G401 (cell line): ENCODE measurements at places on chromosomes 11 and 22. TPM values are rescaled to one million over a fixed set of nuclear protein-coding genes. Genes with fewer than 3 reads are reported as not detected.
A peak's percentile ranks its signal among the peaks of the same experiment; 100 is the strongest.

DNA sequence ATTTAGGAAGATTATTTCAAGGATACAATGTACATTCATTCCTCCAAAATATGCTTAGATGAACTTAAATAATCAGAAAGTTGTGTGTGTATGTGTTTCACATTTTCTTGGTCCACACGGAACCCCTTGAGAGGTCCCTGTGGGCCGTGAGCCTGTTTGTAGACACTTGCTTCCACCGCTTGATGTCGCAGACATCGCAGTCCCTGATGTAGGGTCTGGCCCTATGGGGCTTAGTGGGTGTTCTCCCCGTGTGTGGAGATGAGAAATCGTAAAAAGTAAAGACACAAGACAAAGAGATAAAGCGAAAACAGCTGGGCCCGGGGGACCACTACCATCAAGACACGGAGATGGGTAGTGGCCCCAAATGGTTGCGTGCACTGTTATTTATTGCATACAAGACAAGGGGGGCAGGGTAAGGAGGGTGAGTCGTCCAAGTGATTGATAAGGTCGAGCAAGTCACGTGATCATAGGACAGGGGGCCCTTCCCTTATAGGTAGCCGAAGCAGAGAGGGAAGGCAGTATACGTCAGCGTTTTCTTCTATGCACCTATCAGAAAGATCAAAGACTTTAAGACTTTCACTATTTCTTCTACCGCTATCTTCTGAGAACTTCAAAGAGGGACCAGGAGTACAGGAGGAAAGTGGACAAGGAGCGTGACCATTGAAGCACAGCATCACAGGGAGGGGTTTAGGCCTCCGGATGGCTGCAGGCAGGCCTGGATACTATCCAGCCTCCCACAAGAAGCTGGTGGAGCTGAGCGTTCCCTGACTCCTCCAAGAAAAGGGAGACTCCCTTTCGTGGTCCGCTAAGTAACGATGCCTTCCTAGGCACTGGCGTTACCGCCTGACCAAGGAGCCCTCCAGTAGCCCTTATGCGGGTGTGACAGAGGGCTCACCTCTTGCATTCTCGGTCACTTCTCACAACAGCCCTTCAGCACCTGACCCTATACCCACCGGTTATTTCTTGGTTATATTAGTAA lies 1.2 kb upstream of the APOBEC3C start:
- no peak for DNase-seq

GRCh38 chr11:104352036-104352435 lies 188.1 kb upstream of the PDGFD start:
- DNase-seq = no peak

DNA sequence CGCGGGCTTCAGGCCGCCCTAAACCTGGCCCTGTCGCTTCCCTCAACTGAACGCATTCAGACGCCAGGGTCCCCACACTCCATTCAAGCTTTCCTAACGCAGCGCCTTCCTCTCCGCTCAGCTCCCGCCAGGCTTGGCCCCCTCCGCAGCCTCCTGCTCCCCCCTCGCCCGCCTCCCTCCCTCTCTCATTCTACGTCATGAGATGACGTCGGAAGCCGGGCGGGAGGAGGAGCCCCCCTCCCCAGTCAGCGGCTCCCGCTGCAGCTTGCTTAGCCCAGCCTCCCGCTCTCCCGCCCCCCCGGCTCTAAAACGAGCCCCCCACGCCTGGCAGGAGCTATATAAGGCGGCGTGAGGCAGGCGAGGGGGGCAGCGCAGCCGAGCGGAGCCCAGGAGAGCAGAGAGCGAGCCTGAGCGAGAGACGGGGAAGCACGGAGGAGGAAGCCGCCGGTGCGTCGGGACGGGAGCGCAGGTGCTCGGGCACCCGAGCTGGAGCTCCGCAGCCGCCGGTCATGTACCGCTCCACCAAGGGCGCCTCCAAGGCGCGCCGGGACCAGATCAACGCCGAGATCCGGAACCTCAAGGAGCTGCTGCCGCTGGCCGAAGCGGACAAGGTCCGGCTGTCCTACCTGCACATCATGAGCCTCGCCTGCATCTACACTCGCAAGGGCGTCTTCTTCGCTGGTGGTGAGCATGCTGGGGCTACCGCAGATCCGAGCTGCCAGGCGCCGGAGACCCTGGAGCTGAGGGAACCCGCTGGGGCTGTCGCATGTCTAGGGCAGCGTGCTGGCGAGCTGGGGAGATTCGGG lies at the start of gene NPAS4:
Gene NPAS4 (plus strand): TSS at position 365 of the 806 bp plus-strand sequence. CDS start 145 bp downstream, at position 510.
- peak; percentile 89 for DNase-seq

- no peak for DNase-seq
Measured at GRCh38 chr11:106477776-106478175, 400.3 kb downstream of the AASDHPPT start.

DNA sequence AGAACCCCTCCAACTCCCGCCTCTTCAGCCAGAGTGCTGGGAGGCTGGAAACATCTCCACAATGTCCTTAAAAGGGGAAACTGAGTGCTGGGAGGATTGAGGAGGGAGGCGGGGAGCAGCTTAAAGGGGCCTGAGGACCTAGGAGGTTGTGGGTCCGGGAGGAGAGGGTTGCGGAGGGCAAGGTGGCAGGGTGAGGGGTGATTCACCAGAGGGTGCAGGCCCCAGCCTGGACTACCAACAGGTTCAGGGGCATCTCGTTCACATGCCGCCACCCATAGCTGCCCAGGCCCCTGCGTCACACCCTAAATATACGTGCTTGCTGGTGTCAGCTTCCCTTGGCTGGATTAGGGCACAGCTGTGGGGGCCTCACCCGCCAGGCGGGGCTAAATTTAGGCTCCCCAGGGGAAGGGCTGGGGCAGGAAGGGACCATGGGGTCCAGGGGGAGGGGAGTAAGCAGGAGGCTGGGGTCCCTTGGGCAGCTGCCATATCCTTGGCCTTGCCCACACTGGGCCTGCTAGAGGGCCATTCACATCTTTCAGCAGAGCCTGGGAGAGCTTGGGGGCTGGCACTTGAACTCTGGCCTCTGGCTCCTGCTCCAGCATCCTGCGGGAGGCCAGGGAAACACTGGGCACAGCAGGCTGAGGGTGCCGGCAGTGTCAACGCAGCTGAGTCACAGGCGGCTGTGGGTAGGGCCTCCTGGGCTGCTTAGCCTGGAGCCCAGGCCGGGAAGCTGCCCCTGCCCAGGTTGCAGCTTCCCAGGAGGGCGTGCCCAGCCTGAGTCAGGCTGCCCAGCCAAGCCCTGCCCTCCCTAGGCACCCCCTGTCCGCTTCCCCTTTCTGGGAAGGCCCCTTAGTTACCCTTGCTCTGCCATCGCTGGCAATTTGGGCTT lies 1.3 kb downstream of the EHBP1L1 start:
- no peak for DNase-seq

DNA sequence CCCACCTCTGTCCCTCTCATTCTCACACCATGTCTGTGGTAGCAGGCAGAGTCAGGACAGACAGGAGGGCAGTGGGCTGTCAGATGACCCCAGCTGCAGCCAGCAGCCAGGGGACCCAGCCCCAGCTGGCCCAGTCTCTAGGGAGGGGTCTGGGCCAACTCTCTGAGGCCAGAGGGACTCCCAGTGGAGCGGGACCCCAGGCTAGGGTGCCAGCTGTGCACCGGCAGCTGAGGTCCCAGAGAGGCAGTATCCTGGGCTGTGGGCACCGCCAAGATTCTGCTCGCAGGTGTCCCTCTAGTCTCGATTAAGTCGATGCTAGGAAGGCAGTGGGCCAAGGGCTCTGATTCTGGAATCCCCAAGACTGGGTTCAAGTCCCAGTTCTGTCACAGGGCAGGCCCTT lies 16.7 kb upstream of the FADD start:
- no peak for DNase-seq

- DNase-seq = no peak
Measured at GRCh38 chr22:21446128-21446826, 20.9 kb upstream of the TMEM191C start.

GRCh38 chr11:78085972-78086371 lies 6.3 kb upstream of the NDUFC2 start:
- no peak for DNase-seq

DNA sequence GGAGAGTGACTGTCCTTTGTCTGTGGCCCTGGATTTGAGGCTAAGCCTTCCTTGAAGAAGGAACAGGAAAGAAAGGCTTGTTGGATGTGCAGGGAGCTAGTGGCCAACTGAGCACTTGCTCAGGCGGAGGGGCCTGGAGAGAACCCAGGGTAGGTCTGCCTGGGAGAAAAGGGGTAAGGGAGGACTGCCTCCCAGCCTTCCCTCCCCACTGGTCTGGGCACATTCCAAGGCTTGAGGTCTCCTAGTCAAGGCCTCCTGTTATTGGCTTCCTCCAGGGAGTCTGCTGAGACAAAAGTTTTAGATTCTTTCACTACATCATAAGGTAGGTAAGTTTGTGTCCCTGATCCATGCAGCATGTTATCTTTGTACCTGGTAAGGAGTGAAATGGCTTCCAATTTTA lies 15.2 kb downstream of the KCNQ1OT1 start:
- DNase-seq = no peak

DNA sequence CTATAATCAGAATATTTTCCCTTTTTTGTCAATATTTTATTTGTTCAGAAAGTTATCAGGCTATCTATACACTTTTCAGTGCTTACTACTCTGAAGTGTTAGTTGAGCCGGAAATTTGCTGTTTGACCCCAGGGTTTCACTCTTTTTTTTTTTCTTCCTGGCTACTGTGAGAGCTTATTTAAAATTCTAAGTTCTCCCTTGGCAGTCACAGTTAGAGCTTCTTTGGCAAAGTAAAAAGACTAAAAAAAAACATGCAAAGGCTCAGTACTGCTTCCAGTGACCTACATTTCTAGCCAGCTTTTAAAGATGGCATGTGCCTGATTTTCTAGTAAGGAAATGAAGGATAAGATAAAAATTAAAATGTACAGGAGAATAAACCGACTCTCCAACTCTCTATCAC lies 48.4 kb downstream of the ELP4 start:
- DNase-seq = peak; percentile 79

DNA sequence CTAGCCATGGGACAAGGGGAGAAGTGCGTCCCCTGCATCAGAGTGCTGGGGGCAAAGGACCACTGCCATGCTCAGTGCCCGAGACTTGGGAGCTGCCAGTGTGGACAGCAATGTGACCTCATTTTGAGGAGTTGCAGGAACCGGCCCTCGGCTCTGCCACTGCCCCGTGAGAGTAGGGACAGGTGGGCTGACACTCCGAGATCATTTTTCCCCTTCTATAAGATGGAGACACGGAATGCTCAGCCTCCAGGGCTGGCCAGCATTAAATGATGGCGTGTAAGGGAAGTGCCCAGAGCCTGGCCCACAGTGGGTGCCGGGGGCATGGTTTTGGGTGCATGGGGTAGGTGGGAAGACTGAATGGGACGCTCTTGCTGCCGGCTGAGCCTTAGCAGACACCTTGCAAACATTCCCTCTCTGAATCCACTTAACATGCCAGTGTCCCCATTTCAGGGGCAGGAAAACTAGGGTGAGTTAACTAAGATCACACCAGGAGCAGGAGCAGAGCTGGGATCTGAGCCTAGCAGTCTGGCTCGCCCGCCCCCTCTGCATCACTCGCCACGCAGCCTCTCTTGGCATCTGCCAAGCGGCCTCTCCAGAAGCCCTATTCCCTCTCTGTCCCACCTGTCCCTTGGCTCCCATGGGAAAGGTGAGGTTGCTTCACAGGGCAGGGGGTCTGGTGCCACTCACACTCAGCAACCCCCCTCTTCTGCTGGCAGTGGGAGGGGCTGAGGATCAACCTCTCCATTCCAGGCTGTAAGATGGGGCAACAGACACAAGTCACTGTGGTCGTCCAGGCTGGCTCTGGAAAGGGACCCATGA lies 13.6 kb downstream of the NPTXR start:
- DNase-seq = peak; percentile 56

- no peak for DNase-seq
Measured at GRCh38 chr22:35893698-35894097, 134.9 kb downstream of the RBFOX2 start.

- no peak for DNase-seq
Measured at GRCh38 chr11:7089328-7090251, 792 bp downstream of the RBMXL2 start.

- no peak for DNase-seq
Measured at GRCh38 chr11:24400059-24400665, 96.7 kb upstream of the LUZP2 start.

- DNase-seq = no peak
Measured at GRCh38 chr11:15336021-15336420, 221.3 kb downstream of the INSC start.

DNA sequence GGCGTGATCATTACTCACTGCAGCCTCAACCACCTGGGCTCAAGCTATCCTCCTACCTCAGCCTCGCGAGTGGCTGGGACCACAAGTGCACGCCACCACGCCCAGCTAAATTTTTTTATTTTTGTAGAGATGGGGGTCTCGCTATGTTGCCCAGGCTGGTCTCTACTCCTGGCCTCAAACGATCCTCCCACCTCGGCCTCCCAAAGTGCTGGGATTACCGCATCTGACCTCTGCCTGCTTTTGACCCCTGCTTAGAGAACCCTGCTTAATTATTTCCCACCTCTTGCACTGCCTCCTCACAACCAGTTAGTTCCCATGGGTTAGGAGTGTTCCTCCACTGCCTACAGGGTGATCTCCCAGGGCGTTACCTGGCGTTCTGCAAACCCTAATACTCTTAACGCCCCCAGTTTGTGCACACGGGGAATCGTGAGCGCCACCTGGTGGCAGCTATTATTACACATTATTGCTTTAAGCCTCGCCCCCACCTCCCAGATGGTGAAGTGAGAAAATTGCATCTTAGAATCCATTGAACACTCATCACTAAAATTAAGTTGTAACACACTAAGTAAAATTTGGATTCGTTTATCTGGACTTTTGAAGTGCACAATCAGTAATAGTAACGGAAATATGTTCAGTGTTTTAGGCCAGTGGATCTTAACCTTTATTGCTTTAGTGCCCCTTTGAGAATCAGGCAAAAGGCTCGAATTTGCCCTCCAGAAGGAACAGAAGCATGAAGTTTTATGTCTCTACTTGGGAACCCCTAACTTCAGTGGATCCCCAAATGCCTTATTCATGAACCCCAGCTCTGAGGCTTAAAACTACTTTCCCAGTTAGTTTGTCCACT lies 61.4 kb upstream of the ASPHD2 start:
- DNase-seq = peak; percentile 51

Gene HTATIP2
- total RNA-seq = not detected in 2 replicates

Gene IFITM10
- not detected in 2 replicates for total RNA-seq

Gene YPEL1
- total RNA-seq = 0.14 and 0.62 TPM in 2 replicates

Gene RIBC2
- 0.49 and 6.6 TPM in 2 replicates for total RNA-seq

Gene SLC1A2
- 0.14 TPM in 1 of 2 replicates, not detected in the other for total RNA-seq

Gene TTC28
- total RNA-seq = 7.6 and 12.2 TPM in 2 replicates

Gene MS4A6A
- total RNA-seq = not detected in 2 replicates

Gene PKDREJ
- total RNA-seq = not detected in 2 replicates

Gene GLYATL1
- not detected in 2 replicates for total RNA-seq

Gene PRR5L
- 1.8 TPM in 1 of 2 replicates, not detected in the other for total RNA-seq

Gene NDUFA6
- 99.5 and 129 TPM in 2 replicates for total RNA-seq

Gene SCN2B
- total RNA-seq = 0.10 TPM in 1 of 2 replicates, not detected in the other

Gene CHST1
- not detected in 2 replicates for total RNA-seq

Gene SERHL2
- total RNA-seq = not detected in 2 replicates

Gene API5
- 17.0 and 20.4 TPM in 2 replicates for total RNA-seq

Gene PLA2G3
- total RNA-seq = 4.4 and 4.9 TPM in 2 replicates

Gene SEPTIN5
- total RNA-seq = 8.3 and 21.4 TPM in 2 replicates

Gene TRIM49
- total RNA-seq = 1.4 and 2.0 TPM in 2 replicates

Gene C11orf97
- not detected in 2 replicates for total RNA-seq
